ENCODE measurements at places on chromosomes 5 and 9.

DNA sequence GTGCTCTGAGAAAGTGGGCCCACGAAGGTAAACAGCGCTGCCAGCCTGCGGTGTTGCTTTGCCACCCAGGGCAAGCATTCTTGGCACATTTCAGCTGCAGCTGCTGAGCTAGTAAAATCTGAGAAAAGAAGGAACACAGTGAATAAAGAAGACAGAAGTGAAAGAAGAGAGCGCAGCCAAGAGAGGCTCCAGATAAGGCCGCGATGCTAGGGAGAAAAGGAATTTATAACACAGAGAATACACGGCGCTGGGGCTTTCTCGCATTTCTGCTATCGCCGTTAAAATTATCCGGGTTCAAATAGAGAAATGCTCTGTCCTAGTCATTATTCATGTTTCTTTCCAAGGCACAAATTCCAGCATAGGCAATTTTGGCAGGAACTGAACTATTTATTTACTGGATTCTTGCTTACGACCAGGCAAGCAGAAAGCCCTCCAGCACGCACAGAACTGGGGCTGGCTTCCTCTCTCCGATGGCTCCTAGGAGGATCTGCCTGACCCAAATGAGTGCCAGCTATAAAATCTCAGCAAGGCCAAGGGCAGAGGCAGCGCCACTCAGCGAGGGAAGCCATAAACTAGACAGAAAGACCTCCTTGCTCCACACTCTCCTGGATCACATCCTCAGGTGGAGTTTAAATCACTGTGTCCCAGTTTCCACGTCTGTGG lies 111.2 kb downstream of the ATPSCKMT start:
- DNase-seq: no peak

DNA sequence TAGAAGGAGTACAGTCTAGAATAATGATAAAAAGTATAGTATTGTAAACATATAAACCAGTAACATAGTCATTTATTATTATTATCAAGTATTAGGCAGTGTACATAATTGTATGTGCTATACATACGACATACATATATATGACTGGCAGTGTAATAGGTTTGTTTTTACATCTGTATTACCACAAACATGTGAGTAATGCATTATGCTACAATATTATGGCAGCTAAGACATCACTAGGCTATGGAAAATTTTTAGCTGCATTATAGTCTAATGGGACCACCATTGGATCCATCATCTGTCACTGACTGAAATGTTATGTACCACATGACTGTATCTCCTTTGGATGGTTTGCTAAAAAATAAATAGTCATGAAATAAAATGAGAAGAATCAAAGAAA lies 530.0 kb downstream of the PRR16 start:
- DNase-seq: no peak

- no peak for DNase-seq
These were observed 143.2 kb downstream of the BOD1 start for GRCh38 chr5:173473288-173473687.

GRCh38 chr5:1998716-1999317 lies 116.1 kb upstream of the IRX4 start:
- DNase-seq: no peak

DNA sequence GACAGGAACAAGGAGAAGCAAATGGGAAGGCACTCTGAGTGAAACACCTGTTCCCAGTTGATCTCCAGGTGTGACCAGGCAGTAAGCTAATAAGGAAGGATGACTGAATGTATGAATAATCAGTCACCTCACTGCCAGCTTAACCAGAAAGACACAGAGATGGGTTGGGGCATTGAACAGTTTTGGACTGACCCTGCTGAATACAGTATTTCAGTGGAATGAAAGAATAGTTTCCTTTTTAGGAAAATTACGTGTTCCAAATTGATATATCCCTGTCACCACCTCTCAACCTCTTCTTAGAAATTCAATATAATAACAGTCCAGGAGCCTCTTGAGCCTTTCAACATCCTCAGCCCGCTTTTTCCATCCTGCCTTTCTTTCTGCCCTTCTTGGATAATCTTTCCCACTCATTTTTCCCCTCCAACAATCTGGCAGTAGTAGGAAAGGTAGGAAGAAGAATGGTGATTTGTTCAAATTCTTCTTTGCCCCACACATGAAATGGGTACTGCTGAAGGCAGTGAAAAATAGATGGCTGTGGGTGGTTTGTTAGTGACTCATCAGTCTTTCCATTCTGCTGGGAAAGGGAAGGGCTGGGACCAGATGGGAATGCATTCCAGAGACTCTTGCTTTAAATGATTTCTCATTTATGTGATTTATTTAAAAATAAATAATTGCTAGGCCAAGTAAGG lies 117.9 kb downstream of the ZSWIM6 start:
- no peak for DNase-seq

GRCh38 chr9:479304-479970 lies 264.8 kb downstream of the DOCK8 start:
- DNase-seq: no peak

DNA sequence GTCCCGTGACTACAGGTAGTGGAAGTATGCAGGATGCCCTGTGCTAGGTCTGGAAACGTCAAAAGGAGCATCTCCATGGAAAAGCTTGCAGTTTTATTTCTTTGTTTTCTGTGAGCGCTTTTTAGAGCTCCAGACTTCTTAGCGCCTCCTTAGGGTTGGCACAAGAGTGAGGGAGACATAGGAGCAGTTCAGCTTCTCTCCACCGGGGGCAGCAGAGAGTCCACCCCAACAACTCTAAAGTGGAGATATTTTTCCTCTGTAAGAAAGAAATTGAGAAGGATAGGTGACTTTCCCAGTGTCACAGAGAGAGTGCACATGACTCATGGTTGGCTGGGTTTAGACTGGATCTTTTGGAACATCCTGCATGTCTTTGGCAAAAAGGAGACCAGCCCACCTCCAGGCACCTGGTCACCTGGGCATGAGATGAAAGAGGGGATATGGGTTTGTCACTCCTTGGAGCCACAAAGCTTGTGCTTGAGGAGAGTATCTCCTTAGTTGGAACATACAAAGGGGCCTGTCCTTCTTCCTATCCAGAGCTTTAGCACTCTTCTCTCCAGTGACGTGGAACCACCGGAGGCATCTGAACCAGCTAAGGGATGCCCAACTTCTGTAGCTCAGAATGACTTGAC lies 637.7 kb downstream of the SEMA5A start:
- DNase-seq: peak; percentile 60

DNA sequence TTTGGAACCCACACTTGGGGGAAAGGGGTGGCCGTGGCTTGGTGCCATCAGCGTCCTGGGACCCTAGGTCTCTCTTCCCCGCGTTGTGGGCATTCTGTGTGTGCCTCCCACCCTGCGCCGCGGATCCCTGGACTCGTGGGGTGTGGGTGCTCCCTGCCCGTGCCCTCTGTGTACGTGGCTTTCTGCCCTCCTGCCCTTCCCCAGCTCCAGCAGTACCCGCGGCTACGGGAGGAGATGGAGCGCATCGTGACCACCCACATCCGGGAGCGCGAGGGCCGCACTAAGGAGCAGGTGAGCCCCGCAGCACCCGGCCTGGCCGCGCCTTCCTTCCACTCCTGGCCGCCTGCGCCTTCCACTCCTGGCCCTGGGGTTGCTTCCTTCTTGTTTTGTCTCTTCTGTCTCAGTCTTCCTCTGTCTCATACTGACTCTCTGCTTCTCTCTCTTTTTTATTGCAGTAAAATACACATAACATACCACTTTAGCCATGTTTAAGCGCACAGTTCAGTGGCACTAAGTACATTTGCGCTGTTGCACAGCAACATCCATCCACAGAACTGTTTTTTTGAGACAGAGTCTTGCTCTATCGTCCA lies 30.7 kb downstream of the DNM1 start:
- DNase-seq: no peak

DNA sequence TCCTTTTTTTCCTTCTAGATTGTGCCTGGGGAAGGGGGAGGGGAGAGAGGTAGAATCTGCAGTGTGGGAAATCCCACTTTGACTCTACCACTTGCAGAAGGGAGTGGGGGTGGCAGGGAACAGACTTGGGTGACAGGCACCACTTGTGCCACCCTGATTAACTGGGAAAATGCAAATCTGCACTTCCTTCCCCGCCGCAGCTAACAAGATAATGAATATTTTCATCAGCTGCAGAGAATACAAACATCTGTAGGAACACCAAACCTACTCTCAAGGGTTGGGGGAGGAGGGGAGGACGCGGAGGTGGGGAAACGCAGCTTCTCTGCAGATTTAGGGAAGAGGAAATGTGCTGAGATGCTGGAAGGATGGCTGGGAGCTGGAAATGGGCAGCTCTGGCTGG lies 73.5 kb downstream of the TRIM32 start:
- DNase-seq: no peak

DNA sequence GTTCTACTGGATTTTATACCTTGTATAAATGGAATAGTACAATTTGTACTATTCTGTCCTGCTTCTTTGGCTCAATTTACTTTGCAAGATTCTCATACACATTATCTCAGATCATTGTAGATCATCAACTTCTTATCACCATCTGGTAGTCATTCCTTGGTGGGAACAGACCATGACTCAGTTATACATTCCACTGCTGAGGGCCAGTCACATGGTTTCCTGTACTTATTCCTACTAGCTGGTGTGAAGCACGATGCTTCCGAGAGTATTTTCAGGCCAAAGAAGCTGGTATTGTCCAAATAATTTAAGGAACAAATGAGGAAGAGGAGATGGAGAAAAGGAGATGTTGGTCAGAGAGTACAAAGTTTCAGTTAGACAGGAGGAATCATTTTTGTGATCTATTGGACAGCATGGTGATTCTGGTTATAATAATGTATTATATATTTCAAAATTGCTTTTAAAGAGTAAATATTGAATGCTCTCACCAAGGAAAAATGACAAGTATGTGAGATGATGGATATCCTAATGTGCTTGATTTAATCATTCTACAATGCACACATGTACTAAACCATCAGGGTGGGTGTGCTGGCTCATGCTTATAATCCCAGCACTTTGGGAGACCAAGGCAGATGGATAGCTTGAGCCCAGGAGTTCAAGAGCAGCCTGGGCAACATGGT lies 124.1 kb downstream of the SYK start:
- no peak for DNase-seq

- no peak for DNase-seq
These were observed 4.6 kb downstream of the MORN5 start for GRCh38 chr9:122164286-122164685.

DNA sequence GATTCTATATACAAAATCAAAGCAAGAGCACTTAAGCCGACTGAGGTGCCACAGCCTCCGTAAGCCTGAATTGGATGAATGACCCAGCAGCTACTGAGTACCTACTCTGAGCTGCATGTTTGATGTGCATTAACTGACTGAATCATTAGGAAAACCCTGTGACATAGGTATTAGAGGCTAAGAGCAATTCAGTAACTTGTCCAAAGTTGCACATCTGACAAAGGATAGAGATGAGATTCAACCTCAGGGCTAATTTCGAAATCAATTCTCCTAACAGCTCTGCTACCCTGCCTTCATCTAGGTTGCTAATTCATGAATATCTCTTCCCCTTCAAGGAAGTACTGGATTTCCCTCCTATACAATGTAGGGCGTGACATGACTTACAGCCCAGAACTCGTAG lies 89.1 kb upstream of the GLIS3 start:
- DNase-seq: no peak

GRCh38 chr9:5230554-5230953 lies 665 bp upstream of the INSL4 start:
- DNase-seq: no peak

- no peak for DNase-seq
These were observed 451.6 kb upstream of the CD180 start for GRCh38 chr5:67648201-67648671.

- no peak for DNase-seq
These were observed 113.2 kb upstream of the ELL2 start for GRCh38 chr5:96074870-96075269.

GRCh38 chr9:89745601-89746376 lies 141.0 kb downstream of the GADD45G start:
- DNase-seq: no peak

DNA sequence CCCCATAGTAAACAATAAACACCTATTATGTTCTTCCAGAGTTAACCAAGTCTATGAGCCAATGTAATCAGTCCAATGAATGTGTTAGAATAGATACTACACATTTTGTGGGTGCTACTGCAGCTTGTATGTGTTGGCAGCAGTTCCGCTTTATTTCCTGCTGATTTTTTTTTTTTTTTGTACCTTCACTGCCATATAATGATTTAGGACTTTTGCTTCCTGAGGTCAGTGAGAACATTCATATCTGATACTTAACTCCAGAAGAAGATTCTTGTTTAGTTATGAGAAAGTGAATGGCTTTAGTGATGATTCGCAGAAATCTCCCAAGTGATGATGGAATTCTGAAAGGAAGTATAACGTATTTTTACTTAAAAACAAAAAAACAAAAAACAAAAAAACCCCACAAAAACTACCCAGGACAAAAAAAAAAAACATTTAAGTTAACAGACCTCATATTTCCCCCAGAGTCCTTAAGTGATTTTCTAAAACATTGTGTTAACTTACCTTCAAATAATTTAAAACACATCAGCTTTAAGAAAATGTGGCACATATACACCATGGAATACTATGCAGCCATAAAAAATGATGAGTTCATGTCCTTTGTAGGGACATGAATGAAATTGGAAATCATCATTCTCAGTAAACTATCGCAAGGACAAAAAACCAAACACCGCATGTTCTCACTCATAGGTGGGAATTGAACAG lies 24.7 kb upstream of the LMNB1 start:
- no peak for DNase-seq

GRCh38 chr5:172645271-172646055 lies 4.4 kb downstream of the NEURL1B start:
- DNase-seq: no peak

DNA sequence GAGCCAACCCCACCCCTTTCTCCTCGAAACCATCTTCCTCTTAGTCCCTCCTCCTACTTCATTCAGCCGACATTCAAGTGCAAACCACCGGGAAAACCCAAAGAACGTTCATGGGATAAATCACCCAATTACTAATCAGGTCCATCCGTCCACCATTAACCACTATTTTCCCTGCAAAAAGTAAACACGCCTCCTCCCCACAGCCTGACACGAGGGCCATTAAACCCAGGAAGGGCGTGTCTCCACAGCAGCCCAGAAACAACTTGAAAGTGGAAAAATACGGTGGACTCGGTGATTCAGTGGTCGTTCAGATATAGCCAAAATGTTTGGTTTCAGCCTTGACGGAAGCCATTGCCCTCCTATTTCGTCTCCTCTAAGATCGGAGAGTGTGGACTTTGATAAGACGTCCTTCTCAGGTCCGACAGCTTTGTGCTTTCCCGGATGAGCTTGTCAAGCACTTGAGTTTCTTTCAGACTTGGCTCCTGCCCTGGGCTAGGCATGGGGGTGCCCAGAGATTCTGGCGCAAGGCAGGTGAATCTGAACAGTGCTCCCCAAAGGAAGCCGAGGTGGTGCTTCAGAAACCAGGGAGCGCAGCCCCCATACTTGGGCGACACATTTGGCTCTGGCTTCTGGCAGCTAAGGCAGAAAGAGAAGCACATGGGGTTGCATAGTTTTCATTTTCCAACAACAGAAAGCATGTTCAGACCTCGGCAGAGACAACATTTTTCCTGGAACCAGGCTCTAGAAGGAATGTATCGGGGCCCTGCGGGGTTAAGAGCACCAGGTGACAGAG lies 56.6 kb downstream of the SMIM23 start:
- no peak for DNase-seq

DNA sequence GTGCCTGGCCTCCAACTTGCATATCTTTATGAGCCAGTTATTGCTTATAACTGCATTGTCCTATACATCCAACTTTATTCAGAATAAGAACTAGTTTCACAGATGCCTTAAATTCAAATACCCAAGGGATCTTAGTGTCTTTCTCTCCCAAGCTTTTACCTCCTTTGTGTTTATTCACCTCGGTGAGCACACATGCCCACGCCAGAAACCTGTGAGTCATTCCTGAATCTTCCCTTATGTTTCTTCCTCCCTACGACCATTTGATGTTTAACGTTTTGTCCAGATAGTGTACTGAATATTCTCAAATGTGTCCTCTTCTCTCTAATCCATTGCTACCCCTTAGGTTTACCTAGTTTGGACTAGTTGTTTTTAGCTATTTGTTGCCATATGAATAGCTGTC lies 55.5 kb upstream of the MEGF10 start:
- no peak for DNase-seq

All from NAMALWA (cell line).